Dermis blood vessel endothelial cell (primary cell): ENCODE measurements at places on chromosomes 1 and 21. TPM values are rescaled to one million over a fixed set of nuclear protein-coding genes. Genes with fewer than 3 reads are reported as not detected.

DNA sequence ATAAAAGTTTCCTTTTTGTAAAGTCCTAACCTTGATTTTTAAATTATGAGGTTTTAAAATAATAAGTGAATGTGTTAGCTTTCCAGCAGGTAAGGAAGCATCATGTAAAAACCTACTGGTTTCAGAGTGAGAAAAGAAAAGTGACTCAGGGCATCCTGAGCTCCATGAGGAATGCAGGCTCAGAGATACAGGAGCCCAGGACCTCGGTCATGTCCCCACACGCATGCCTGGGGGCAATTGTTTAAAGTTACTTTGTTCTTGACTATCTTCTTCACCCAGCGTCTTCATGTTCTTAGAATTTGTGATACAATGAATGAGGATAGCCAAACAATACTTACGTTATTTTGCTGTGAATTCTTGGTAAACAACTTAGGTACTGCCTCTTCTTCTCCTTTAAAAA is 117.4 kb upstream of the PLPPR5 start:
- DNase-seq, result no peak

GRCh38 chr1:167566766-167567165 is 13.2 kb upstream of the CREG1 start:
- no peak for DNase-seq

- DNase-seq, result no peak
Observed at GRCh38 chr1:159228554-159228953, 23.9 kb downstream of the ACKR1 start.

DNA sequence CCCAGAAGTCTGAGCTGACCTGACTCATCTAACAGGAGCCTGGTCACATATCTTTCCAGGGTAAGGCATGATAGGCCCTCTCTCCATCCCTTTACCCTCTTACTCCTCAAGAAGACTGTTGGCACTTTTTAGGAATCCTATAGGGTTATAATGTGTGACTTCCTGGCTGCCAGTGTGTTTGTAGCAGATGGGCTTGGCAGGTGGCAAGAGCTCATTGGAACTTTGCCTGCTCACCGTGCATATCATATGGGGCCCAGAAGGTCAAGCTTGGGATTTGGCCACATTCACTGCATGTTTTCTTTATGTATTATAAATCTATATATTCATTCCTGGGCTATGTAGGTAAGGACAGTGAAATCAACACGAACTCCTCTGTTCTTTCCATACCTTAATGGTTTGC is 5.2 kb downstream of the KAZN start:
- DNase-seq, result no peak

The SEMA4A gene
- 0.68 and 0.74 TPM in 2 replicates for total RNA-seq

The CD247 gene
- 0.09 TPM in 1 of 2 replicates, not detected in the other for total RNA-seq

The ZNF670 gene
- 7.0 and 10.4 TPM in 2 replicates for total RNA-seq

The KCNE2 gene
- not detected in 2 replicates for total RNA-seq
